AG04449 (cell line): ENCODE measurements at places on chromosomes 1 and 21.

DNA sequence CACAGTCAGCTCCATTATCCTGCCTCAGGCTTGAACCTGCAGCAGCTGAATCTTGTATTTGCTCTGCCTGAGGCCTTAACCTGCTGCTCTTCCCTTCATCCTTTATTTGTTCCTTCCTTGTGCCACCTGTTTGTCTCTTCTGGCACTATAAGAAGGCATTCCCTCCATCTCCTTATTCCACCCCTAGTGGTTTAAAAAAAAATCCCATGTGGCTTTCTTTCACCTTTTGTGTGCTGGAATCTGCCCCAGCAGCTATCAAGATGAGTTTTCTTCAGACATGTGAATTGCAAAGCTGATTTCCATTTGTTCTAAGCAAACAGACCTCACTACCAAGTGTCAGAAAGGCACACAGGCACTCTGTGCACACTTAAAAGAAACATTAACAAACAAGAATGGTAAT lies 294.6 kb downstream of the TTLL7 start:
- DNase-seq: no peak

- DNase-seq: no peak
These were observed 882.9 kb upstream of the ADGRL2 start for GRCh38 chr1:80917826-80918225.

DNA sequence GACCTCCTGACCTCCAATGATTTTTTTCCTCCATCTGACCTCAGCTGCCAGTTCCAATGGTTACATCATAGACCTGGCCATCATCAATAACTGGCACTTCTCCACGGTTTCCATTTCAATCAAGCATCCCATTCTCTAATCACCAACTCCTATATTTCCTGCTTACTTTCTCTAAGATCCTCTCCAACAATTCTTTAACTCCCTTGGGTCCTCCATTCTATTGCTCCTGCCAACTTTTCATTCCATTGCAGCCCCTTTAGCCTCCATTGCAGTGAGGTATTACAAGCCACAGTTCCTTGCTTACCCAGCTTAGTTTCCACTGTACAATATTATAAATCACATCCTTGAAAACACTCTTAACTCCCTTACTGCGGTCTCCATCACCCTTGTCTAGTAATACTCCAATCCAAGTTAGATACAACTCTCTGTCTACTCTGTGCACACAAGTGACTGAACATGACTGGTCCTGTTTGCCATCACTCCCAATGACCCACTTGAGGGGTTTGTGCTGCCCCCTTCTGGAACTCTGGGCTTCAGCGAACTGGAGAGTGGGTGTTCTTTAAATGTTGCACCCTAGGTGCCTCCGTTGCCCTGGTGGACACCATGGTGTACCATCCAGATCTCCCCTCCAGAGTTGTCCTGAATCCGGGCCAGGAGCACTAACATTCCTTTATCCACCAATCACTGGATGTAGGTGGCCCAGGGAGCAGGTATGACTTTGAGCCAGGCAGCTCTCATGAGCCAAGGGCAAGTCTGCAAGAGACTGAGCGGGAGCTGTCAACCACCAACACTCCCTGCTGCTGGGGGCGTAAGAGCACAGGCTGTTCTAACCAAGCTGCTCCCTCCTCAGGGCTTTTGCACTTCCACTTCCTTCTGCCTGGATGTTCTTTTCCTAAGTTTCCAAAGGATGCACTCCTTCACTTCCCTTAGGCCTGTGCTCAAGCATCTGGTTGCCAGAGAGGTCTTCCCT lies 3.7 kb upstream of the FNDC7 start:
- no peak for DNase-seq

DNA sequence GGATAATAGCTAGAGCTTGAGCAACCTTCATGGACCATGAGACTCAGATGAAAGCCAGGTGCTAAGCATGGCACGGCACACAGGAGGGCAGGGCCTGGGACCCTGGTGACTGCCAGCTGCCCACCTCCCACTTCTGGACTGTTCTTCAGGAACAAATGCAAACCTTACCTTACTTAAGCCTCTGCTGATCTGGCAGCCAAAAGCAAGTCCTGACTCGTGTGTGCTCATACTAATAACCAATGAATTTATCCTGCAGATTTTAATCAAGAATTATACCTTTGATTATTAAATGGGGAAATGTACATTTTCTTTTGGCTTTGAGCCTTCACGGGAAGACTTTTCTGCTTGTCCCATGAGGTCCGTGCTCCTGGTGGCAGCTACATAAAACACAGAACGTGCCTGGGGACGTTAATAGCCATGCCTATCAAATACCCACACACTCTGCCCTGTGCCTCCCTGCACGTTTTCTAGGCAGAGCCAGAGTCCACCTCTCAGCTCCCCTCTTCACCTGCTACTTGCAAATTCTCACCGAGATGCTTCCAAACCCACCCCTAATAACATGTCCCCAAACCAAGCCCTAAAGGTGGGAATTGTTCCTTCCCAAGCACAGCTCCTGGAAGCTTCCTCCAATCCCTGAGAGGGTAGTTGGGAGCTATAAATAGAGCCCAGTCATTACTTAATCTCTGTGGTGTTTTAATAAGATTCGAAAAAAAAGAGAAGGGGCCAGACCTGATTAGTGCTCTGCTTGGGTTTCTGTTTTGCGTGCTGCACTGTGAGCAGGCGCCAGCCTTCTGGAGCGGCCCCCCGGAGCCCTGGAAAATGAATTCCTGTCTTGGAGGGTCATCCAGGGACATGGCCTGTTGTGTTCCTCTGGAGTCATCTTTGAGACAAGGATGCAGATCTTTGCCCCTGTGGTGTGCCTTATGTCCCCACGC lies 33.5 kb downstream of the SLC1A7 start:
- DNase-seq: peak; percentile 51

GRCh38 chr1:248621770-248622169 lies 13.1 kb downstream of the OR2T11 start:
- DNase-seq: no peak

- DNase-seq: no peak
These were observed 53.7 kb downstream of the ZNF697 start for GRCh38 chr1:119594376-119594775.

DNA sequence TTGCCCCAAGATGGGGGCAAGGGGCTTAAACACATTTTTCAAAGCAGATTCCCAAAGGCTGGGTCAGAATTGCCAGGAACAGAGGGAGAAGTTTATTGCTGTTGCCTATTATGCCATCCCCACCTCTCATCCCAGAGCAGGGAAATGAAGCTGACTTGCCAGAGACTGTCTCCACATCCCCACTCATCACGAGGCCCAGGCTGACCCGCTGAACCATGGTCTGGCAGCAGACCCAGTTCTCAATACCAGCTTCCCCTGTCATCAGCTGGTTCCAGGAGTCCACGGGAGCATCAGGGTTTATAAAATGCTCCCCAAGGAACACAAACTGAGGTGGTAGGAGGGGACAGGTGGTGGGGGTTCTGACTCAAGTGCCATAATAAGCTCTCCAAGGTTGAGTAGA lies 605.9 kb downstream of the NPHP4 start:
- no peak for DNase-seq

DNA sequence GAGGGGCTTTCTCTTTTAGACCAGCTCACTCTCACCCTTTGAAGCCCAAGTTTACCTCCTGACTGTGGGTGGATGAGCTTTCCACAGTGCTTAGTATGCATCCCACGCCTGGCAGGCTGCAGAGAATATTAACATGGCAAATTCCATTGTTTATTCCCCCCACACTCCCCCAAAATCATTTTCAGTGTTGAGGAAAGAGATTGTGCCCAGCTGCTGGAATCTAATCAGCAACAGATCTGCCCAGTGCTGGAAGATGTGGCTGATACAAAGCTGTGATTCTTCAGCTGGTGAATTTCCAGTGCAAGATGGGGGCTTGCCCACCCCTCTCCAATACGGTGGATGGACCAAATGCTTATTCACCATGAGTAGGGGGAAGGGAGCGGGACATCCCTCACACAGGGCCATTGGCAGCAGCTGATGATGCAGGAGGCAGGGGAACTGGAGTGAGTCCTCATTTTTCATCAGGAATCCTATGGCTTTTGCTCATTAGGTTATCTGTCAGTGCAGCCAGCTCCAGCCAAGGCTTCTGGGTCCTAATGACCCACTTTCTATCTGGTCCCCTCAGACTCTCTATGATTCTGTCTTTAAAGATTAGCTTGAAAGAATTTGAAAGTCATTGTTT lies 39.7 kb upstream of the KCNA3 start:
- no peak for DNase-seq

- DNase-seq: no peak
These were observed 2.2 kb downstream of the AJAP1 start for GRCh38 chr1:4656533-4657140.

DNA sequence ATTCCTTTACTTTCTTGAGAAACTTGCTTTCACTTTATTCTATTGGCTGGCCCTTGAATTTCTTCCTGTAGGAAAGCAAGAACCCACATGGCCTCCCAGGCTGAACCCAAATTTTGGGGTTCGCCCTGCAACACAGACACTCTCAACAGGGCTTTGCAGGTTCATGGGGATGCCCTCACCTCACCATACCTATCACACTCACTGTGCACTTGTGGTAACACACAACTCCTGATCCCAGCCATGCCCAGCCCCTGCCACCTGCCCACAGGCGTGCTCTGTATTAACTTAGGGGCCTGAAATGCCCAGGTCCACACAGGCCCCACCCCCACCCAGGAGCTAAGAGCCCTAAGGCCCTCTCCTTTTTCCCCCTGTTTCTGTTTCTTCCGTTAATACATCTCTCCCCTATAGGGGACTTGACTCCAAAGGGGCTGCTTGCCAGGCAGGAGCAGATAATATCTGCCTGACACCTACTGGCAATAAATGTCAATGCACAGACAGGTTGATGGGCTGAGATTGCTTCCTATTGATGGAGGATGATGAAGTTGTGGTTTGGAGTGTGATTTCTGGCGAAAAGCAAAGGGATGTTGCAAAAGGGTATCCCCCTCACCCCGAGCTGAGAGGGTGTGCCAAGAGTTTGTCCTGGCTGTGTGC lies 171.5 kb downstream of the AJAP1 start:
- DNase-seq: no peak

GRCh38 chr1:240134113-240134512 lies 42.4 kb downstream of the FMN2 start:
- DNase-seq: no peak

DNA sequence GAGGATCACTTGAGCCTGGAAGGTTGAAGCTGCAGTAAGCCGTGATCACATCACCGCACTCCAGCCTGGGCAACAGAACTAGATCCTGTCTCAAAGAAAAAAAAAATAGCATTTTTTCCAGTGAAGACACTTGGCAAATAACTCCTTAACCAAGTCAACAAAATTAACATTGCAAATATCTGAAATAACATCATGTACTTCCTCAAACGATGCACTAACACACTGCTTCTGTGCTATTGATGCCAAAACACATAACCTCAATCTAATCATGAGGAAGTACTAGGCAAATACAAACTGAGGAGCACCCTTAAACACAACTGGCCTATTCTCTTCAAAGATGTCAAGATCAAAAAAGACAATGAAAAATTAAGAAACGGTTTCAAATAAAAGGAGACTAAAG lies 32.3 kb downstream of the PABPC4 start:
- no peak for DNase-seq
